Tibial artery (tissue), 4 donors: ENCODE measurements at places on chromosomes 1 and 21.

DNA sequence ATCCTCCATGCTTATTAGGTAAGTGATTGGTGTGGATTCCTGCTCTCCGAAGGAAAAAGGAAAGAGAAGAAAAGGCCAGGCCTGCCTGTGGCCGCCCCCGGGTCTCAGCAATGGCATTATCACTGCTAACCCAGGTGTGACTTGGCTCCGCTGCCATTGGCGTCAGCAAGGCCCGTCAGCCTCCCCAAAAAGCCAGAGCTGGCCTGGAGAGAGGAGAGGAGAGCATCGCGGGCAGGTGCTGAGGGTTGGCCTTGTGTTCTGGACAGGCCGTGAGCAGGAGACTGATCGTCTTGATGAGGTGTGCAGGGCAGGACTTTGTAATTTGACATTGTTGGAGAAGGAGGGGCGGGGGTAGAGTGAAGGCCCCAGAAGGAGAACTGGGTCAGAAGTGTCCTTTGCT is 186.4 kb downstream of the CAMTA1 start:
- DNase-seq, result no peak

GRCh38 chr1:180981596-180982387 is 40.9 kb downstream of the STX6 start:
- no peak for DNase-seq

- DNase-seq, result no peak
These were observed 147.9 kb downstream of the GREM2 start for GRCh38 chr1:240464099-240464498.

DNA sequence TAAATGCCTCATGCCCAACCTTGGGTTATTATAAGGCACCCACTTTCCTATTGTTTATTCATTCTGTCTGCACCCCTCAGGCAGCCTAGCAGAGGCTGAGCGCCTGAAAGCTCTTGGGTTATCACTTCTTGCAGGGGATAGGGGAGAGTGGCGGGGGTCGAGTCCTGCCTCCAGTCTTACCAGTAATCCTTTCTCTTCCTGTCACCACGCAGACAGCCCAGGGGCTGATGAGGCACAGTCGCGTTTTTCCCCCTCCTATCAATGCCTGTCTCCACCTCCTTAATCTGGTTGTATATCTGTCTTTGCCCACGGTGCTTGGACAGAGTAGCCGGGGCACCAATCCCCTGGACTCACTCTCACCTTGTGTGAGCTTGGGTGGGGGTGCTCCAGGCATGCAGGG is 733.1 kb downstream of the MATN1 start:
- no peak for DNase-seq

- DNase-seq, result no peak
These were observed 2.3 kb upstream of the TCP10L start for GRCh38 chr21:32587651-32588050.

DNA sequence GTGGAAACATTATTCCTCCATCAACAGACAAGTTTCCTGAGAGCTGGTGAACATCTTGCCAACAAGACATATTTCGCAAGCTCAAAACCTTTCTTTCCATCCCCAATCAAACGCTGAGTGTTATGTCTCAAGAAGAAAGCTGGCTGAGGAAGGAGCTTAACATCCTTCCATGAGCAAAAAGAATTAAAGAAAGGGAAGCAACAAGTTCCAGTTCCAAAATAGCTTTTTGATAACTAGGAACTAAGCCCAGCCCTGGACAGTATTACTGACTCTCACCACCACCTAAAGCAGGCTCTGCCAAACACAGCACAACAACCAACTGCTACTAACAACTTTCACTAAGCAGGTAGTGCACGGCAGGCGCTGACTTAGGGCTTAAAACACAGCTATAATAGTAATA is 50.2 kb downstream of the CAPZB start:
- peak; percentile 61 for DNase-seq

GRCh38 chr1:17212487-17213121 is 7.7 kb downstream of the PADI1 start:
- no peak for DNase-seq

GRCh38 chr1:218347723-218348627 is 2.8 kb downstream of the TGFB2 start:
- DNase-seq, result no peak

GRCh38 chr1:26359981-26360806 is 6.3 kb upstream of the CRYBG2 start:
- DNase-seq, result no peak

DNA sequence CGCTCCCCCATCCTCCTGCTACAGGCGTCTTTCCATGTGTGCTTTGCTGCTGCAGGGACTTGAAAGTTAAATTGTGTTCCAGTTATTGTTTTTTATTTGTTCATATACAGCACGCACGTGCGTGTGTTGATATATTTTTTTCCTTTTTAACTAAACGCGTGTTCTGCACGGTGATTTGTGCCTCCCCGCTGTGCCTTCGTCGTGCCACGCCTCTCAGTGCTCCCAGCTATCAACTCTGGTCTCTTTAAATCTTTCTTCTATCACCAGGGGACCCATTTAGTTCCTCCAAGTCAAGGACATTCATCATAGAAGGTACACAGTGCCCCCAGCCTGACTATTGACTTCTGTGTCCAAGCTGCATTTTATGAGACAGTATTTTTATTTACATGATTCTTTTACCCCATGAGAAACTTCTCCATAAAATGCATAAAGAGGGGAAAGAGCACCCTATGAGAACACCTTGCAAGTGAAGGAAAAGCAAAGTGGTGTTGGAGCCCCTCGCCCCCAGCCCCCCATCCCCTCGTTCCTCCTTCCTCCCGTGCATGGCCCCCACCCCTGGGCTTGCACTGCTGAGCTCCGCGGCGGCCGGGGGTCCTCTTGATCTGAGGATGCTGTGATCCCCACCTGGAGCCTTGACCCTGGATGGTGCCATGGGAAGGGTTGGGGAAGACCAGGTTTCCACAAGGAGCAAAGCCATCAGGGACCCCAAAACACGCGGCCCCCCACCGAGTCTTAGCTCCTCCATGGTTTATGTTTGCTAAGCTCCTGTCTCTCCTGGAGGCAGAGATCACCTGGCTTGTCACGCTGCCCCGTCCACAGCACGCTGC is 45.5 kb downstream of the KCNAB2 start:
- no peak for DNase-seq

- no peak for DNase-seq
These were observed 511.0 kb downstream of the OMA1 start for GRCh38 chr1:58035523-58035922.

GRCh38 chr1:29756085-29756484 is 519.8 kb downstream of the PTPRU start:
- DNase-seq, result no peak

- no peak for DNase-seq
These were observed 23.0 kb downstream of the CHD5 start for GRCh38 chr1:6157132-6157527.

- no peak for DNase-seq
These were observed 94.3 kb downstream of the DIRAS3 start for GRCh38 chr1:67956116-67956515.

DNA sequence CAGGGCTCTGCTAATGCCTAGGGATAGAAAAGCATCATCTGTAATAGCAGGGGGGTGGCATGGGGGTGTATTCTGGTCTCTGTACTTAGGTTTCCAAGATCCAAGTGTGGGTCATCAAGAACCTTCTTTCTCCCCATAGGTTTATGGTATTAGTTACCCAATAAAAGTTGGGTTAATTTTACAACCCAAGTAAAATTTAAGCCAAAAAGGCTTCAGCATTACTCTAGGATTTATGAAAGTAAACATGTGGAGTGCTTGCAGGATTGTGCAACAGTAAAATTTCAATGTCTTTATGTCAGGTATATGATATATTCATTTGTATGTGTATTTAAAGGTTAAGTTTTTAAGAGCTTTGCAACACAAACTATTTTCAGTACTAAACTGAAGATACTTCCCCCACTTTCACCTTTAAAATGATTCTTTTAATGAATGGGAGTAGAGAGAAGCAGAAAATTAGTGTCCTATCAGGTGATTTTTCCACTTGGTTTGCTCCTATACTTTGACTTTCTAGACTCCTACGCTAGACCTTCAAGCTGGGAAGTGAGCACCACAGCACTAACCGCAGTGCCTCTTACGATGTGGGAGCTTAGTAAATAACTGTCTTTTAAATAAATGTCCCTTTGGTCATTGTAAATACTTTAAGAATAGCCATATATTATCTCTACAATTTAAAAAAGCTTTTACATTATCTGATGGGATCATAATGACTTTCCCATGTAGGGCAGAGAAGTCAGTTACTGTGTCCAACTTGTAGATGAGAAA is 67.8 kb upstream of the UBE2U start:
- DNase-seq, result no peak

DNA sequence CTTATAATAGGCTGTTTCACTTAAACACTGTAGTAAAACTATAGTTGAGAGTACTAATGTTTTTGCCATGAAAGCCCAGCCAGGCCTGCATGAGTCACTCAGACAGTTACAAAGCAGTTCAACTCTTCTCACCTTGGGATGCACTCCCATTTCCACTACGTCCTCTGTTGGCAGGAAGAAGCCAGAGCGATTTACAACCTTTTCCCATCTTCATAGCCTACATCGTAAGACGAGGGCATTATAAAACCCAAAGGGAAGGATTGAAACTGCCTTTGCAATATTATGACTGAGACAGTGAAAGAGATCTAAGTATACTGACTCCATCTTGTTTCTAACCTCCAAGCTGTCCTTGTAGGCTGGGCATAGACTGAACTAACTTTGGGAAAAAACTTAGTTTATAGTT is 71.8 kb upstream of the CSF1 start:
- no peak for DNase-seq

DNA sequence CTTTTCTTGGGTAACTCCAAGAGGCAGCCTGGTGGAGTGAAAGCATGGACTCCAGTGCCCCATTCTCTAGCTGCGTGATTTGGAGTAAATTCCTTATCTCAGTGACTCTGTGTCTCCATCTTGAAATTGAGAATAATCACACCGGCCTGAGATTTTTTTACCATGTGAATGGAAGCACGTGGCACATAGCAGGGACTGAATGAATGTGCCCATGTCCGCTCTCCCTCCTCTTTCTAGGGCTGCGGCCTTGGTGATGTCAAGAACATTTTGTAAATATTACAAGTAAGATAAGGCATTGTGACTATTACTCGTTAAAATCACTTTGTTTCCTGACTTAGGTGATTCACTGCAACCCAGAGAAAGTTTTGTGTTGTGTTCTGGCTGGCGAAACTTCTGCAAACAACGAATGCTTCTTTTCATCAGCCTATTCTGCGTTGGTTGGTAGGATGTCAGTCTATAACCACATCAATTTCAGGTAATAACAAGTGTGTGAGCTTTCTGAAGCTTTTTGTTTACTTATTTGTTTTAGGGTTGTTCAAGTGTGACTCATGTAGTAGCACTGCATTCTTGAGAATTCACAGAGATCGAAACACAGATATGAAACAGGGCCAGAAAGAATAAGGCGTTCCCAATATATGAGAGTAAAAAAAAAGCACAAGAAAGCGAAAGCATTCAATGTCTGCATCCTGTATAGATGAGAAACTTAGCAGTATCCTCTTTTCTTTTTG is 135.7 kb upstream of the SLC45A1 start:
- no peak for DNase-seq

GRCh38 chr1:100325415-100326324 is 26.6 kb upstream of the CDC14A start:
- DNase-seq, result no peak

DNA sequence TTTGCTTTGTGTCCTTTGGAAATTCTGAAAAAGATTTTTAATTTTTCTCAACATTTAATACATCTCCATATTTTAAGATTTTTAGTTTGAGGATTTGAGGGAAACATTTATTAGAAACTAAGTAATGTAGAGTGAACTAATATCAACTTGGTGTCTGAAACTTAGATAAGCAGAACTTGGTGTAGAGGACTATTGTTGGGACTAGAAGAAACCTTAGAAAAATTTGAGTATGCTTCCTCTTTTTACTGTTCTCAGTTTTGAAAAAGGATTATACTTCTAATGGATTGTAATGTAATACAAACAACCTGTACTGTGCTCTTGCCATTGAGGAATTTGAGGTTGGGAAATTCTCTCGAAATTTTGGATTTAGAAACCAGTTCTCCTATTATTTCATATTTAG is 2.4 kb downstream of the FNBP1L start:
- DNase-seq, result no peak
